GM23338 (cell line): ENCODE measurements at places on chromosomes 5 and 9. TPM values are rescaled to one million over a fixed set of nuclear protein-coding genes. Genes with fewer than 3 reads are reported as not detected.

The GPR150 gene
- 0.10 and 0.47 TPM in 2 replicates for polyA plus RNA-seq

The ZNF462 gene
- polyA plus RNA-seq, result 31.1 and 40.0 TPM in 2 replicates

The FAM200C gene
- 3.3 and 4.6 TPM in 2 replicates for polyA plus RNA-seq

The ZNF608 gene
- 20.0 and 20.5 TPM in 2 replicates for polyA plus RNA-seq

The DMRTA1 gene
- 3.3 and 4.1 TPM in 2 replicates for polyA plus RNA-seq

The PHYHD1 gene
- polyA plus RNA-seq, result 16.8 and 23.4 TPM in 2 replicates

The ROR2 gene
- polyA plus RNA-seq, result 6.0 and 8.1 TPM in 2 replicates

The PCDHGA7 gene
- 0.44 and 0.50 TPM in 2 replicates for polyA plus RNA-seq

The PKD2L2 gene
- polyA plus RNA-seq, result 0.16 TPM in 1 of 2 replicates, not detected in the other

The LURAP1L gene
- 0.68 and 1.6 TPM in 2 replicates for polyA plus RNA-seq

The ADAMTSL1 gene
- 2.0 and 2.3 TPM in 2 replicates for polyA plus RNA-seq

The GABRA6 gene
- polyA plus RNA-seq, result not detected in 2 replicates

The RGS14 gene
- 23.5 and 24.8 TPM in 2 replicates for polyA plus RNA-seq

The SPINK1 gene
- polyA plus RNA-seq, result 0.82 and 0.90 TPM in 2 replicates

The SPAG8 gene
- polyA plus RNA-seq, result 0.17 and 0.45 TPM in 2 replicates

The MED22 gene
- polyA plus RNA-seq, result 20.4 and 20.9 TPM in 2 replicates

The HMGCR gene
- 60.6 and 72.2 TPM in 2 replicates for polyA plus RNA-seq

The TLX3 gene
- polyA plus RNA-seq, result not detected in 2 replicates

The IRX2 gene
- 13.6 and 14.5 TPM in 2 replicates for polyA plus RNA-seq

The SHISAL2B gene
- 21.1 and 24.4 TPM in 2 replicates for polyA plus RNA-seq

The PRLR gene
- 0.31 and 0.45 TPM in 2 replicates for polyA plus RNA-seq

The PPP2R2B gene
- polyA plus RNA-seq, result 28.4 and 33.9 TPM in 2 replicates

The B4GALT7 gene
- 10.0 and 10.4 TPM in 2 replicates for polyA plus RNA-seq

The ELOVL7 gene
- polyA plus RNA-seq, result 2.3 and 2.9 TPM in 2 replicates

The GDF9 gene
- 0.11 and 0.37 TPM in 2 replicates for polyA plus RNA-seq

The C5orf52 gene
- polyA plus RNA-seq, result not detected in 2 replicates

The ADRA1B gene
- not detected in 2 replicates for polyA plus RNA-seq

The SPATA31E1 gene
- 0.05 TPM in 2 replicates for polyA plus RNA-seq

The IL13 gene
- not detected in 2 replicates for polyA plus RNA-seq

The CYLC2 gene
- not detected in 2 replicates for polyA plus RNA-seq

The ARL15 gene
- 12.1 and 13.0 TPM in 2 replicates for polyA plus RNA-seq

The UBQLN1 gene
- 78.2 and 90.5 TPM in 2 replicates for polyA plus RNA-seq

The CXXC5 gene
- 63.3 and 65.0 TPM in 2 replicates for polyA plus RNA-seq
